CD4-positive, alpha-beta T cell treated with Interleukin-10 for 1 hour (primary cell): ENCODE measurements at places on chromosomes 12 and 14.

DNA sequence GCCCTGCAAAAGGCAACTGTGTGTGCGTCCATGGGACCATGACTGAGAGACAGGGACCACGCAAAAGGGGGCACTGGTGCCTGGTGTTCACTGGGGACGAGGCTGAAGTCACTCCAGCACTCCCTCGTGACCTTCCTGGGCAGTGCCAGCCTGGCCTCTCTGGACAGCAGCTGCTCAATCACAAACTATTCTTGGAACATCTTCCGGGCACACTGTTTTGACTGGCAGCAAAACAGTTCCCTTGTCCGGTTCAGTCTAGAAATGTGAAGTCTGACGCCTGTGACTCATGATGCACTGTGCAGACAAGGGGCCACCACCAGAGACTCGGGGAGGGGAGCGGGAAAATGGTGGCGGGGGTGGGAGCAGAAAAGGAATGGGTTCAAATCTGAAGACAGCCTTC lies 20.8 kb downstream of the SNRNP35 start:
- DNase-seq = no peak

GRCh38 chr12:46208370-46208769 lies 60.5 kb downstream of the SLC38A1 start:
- DNase-seq = no peak

DNA sequence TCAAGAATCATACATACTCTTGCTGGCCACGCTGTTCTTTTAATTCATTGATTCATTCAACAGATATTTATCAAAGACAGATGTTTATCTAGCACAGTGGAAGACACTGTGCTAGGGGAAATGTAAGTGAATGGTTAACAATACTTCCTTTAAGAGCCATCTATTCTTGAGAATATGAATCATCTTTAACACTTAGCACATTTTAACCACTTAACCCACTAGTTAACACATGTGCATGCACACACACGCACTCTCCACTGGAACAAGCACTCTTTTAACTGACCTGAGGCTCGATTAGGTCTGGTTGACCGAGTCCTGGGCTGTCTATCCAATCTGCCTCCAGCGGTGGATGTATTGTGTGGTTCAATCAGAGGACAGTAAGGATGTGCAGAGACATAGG lies 34.6 kb downstream of the LMNTD1 start:
- no peak for DNase-seq

DNA sequence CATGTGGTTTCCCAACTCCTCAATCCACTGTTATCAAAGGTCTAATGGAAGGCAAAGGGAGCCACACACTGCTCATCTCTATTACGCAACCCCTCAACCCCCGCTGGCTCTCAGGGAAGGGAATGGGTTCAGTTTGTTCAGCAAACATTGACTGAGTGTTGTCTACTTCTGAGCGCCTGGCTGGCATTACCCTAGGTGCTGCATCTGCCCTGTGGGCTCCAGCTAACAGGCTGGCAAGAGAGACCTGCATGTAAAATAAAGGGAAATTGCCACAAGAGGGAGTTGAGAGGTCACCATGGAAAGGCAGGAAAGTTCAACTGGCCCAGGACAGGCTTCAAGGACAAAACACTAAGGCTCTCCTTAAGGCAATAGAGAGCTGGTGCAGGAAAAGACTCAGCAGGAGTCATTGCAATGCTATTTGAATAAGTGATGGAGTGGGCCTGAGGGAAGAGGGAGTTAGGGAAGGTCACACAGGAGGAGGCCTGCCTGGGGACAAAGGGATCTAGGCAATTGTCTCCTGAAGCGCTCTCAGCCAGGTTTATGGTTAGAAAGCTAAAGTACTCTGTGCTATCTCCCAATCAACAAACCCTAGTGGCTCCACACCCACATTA lies 5.5 kb upstream of the ZNF740 start:
- peak; percentile 23 for DNase-seq

DNA sequence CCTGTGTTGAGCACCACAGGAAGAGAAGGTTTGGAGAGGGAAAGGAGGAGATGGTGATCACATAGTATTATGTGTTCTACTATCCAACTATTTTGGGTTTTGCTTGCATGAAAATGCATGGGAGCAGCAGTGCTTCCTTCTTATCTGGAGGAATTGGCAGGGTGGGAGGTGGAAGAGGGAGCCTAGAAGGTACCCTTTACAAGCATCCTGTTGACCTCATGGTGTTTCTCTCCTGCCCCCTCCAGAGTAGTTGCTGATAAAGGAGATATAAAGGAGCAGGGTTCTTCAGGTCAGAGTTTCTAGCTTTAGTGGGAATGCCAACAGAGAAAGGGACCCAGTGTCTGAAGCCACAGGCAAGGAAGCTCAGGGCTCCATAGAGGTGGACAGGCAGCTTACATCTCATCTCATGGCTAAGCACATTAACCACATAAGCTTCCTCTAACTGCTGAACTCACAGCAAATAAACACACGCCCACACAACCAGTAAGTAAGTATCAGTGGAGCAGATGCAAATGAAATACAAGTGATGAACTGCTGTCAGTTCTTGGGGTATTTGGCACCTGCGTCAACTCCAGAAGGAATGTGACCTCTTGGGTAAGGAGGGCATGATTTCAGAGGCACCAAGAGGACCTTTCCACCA lies 174.2 kb upstream of the SLC38A2 start:
- peak; percentile 8 for DNase-seq

- peak; percentile 63 for DNase-seq
These were observed 1165.4 kb downstream of the TMEM121 start for GRCh38 chr14:106691601-106692291.

- peak; percentile 38 for DNase-seq
These were observed 2.9 kb downstream of the SLC15A4 start for GRCh38 chr12:128820723-128821432.

DNA sequence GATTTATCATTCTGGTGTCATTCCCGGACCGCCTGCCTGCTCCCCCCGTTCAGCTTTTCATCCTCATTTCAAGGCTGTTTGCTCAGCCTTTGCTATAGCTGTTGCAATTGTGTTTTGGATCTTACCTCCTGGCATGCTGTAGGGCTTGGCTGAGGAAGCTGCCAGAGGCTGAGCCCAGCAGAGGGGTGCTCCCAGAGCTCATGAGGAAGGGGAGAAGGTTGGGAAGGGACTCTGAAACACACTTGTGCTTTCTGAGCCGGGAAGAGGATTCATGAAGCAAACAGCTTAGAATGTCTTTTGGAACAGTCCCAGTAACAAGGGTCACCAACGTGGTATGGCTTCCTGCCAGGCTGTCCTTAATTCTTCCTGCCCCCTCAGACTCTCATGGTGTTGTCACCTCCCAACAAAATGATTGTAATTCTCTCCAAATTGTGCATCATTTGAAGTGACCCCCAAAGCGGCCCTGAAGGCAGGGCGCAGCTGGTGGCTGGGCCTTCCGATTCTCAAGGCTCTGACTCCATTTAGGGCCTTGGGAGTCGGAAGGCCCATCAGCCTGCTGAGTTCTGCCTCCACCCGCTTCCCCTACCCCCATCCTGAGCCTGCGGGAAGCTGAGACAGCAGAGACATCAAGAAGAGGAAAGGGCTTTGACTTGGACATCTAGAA lies 111.9 kb upstream of the ARHGAP5 start:
- no peak for DNase-seq

DNA sequence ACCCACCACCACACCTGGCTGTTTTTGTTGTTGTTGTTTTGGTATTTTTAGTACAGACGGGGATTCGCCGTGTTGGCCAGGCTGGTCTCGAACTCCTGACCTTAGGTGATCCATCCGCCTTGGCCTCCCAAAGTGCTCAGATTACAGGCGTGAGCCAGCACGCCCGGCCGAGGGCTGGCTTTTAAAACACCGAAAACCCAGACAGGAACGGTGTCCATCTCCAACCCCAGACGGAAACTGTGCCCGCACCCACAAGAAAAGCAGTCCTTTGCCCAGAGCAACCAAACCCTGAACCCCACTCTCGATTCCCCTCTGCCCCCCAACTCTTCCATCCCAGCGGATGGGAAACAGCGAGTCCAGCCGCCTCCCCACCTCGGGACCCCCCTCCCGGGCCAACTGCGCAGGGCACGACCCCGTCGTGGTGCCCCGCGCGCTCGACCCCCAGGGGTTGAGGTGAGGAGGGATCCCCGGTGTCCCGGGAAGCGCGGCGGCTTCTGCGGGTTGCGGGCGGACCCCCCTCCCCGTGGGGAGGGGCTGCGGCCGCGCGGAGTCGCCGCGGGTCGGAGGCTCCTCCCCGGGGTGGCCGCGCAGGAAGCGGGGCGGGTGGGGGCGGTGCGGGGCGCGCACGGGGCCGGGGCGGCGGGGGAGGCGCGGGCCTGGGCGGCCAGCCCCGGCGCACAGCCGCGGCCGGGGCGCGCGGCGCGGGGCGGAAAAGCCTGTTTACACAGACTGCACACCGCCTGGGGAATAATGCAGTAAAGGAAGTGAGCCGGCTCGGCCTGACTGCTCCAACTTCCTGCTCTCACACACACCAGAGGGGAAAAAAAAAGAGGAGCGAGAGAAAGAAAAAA lies at the start of gene ELK3:
TSS of gene ELK3 (plus strand) at position 651 of the 851 bp plus-strand sequence.
- peak; percentile 69 for DNase-seq

GRCh38 chr12:34406996-34407300 lies 384.7 kb downstream of the ALG10 start:
- DNase-seq = no peak

- no peak for DNase-seq
These were observed 15.8 kb downstream of the FAM222A start for GRCh38 chr12:109729371-109729781.

GRCh38 chr14:80933282-80933681 lies 8.3 kb downstream of the CEP128 start:
- DNase-seq = no peak

DNA sequence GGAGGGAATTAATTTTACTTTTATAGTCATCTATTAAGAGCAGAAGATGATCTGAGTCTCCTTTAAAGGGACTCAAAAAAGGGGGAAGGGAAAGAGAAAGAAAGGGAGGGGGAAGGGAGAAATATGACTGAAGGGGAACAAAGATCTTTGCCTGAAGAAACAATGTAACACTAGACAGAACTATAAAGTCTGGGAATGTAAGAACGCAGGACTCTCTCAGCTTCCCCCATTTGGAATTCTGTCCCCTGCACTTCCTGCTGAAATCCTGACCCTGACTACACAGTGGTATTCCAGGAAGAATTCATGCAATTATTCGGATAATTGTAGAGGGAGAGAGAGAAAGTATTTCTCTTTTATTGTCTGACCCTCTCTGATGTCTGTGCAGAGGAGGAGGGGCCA lies 8.6 kb upstream of the HOXC11 start:
- no peak for DNase-seq

DNA sequence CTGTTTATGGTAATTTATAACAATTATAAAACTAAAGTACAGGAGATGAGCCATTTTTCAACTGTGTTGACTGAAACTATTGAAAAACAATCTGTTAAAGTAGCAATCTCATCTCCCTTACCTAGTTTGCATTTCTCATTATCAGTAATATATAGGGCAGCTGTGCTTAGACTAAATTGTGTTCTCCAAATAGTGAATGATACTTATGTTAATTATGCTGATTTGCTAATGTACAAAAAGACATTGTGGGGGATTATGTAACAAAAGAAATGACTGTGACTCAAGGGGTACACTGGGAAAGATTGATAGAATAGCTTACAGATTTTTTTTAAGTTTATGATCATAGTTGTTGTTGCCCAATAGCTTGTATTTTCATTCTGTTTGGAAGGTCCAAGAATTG lies 207.7 kb downstream of the FUT8 start:
- DNase-seq = no peak

DNA sequence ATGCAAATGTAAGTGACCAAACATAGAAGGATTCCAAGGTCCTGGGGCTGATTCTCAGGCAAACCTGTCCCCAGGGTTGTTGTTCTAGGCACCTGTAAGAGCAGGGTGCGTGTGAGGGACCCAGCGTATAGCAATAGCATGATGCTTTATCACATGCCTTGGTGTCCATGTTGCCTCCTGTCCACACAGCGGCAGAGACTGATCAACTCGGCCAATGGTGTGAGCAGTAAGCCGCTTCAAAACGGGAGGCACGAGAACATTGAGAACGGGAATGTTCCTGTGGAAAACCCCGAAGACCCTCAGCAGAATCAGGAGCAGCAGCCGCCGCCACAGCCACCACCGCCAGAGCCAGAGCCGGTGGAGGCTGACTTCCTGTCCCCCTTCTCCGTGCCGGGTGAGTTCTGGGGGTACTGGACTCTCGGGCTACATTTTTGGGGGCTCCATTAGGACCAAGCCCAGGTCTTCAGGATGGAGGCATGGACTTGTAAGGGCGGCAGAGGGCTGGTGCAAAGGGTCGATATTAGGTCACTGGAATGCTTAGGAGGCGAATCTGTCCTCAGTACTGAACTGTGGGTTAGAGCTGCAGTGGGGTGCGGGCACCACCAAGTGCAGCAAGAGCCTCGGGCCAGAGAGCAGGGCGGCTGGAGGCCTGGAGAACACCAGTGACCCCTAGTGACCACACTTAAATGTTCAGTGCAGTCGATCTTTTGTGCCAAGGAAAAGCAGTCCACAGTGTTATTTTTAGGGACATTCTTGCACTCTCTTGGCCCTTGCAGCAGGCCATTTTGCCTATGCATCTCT lies 57.2 kb upstream of the RIN3 start:
- DNase-seq = peak; percentile 26

DNA sequence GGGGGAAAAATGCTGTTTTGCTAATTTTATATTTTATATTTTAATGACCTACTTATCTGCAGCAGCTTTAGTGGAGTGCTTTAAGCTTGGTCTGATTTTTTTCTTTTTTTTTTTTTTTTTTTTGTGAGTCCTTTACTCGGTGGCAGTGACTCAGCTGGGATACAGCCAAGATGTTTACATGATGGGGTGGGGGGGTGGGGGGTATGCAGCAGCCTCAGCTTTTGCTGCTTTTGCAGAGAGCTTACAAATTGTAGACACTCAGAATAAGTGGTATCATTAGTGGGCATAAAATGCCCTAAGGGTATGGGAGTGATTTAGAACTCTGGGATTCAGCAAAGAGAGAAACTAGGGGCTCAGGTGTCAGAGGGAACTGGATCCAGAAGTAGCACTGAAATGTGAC lies 38.2 kb upstream of the ARHGAP5 start:
- DNase-seq = no peak

- DNase-seq = no peak
These were observed 256.4 kb downstream of the NUAK1 start for GRCh38 chr12:105882404-105882803.

DNA sequence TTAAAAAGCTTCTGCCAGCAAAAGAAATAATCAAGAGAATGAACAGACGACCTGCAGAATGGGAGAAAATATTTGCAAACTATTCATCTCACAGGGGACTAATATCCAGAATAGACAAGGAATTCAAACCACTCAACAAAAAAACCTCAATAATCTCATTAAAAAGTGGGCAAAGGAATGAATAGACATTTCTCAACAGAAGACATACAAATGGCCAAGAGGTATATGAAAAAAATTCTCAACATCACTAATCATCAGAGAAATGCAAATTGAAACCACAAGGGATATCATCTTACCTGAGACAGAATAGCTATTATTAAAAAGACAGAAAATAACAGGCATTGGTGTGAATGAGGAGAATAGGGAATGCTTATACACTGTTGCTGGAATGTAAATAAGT lies 270.0 kb downstream of the DACT1 start:
- DNase-seq = no peak

DNA sequence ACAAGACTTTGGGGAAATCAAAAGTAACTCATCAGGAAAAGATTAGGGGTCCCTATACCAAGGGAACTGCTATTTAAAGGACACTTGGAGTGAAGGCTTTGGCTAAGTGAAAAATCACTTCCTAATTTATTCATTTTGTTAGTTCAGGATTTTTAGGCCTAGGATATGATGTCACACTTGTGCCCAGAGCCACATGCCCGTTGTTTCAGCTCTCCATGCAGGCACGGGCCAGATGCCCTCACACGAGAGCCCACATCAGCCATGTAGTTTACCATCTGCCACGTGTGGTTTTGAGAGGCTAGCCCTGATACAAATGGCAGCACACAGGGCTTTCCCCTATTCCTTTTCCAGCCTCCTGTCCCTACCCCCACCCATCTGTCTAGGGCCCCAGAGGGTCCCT lies 11.9 kb upstream of the LRP1-AS start:
- no peak for DNase-seq
